ENCODE measurements at places on chromosomes 4 and X.

DNA sequence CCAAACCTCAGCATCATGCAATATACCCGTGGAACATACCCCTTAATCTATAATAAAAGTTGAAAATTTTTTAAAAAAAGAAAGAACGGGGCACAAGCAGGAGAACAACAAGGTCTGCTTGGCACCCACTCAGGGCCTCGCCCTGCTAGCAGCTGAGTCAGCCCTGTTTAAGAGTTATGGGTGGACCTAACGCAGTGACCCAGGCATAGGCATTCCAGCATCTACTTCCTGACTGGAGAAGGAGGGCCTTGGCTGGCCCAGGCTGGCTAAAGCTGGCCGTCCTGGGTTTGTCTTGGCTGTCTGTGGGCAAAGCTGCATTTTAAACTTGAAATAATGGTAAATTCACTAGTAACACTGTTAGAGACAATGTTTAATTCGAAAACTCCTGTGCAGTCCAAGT is 236.7 kb upstream of the PGRMC2 start:
- DNase-seq = no peak

- DNase-seq = no peak
Measured at GRCh38 chrX:17668929-17669328, 68.4 kb upstream of the SCML1 start.

- DNase-seq = no peak
Measured at GRCh38 chrX:35919536-35920309, at the start of gene CFAP47. TSS of gene CFAP47 (plus strand) at chrX:35919734. CDS start at chrX:35919800, 66 bp downstream.

DNA sequence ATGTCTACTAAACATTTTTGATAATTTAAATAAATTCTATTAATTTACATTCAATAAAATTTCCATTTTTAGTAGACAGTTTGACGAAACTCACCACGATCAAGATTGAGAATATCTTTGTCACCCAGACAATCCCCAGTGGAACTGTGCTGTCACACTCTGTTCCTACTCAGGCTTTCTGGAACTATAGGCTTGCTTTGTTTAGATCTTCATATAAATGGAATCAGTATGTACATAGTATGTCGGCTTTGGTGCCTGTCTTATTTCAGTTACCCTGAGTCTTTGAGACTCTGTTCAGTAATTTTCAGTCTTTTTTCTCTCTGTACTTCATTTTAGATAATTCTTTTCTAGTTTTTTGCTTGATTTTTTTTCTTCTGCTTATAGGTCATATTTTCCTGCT is 163.5 kb upstream of the EMCN start:
- DNase-seq = no peak

- DNase-seq = no peak
Measured at GRCh38 chr4:27017623-27018022, 157.0 kb downstream of the STIM2 start.

DNA sequence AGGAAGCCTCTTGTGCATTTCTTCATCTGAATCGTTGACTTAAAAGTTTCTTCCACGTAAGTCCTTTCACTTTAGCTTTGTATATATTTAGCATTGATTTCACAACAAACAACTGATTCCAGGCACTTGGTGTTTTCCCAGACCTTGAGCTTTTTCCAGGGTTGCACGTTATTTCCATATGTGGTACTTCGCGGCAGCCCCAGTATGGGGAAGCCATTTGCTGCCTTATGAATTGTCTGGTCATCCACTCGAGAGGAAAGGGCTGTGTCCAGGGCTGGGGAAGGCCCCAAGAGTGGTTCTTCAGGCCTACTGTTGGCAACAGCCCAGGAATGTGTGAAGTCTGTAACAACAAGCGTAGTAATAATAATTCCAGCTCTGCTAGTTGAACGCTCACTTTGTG is 2.8 kb upstream of the TLR8 start:
- no peak for DNase-seq

- DNase-seq = no peak
Measured at GRCh38 chrX:145751943-145752342, 65.7 kb upstream of the SLITRK2 start.

Measured in GM13976 (cell line).